ENCODE measurements at places on chromosomes 3 and 15.

GRCh38 chr15:48785195-48785594, 25.7 kb downstream of the CEP152 start:
- no peak for DNase-seq

DNA sequence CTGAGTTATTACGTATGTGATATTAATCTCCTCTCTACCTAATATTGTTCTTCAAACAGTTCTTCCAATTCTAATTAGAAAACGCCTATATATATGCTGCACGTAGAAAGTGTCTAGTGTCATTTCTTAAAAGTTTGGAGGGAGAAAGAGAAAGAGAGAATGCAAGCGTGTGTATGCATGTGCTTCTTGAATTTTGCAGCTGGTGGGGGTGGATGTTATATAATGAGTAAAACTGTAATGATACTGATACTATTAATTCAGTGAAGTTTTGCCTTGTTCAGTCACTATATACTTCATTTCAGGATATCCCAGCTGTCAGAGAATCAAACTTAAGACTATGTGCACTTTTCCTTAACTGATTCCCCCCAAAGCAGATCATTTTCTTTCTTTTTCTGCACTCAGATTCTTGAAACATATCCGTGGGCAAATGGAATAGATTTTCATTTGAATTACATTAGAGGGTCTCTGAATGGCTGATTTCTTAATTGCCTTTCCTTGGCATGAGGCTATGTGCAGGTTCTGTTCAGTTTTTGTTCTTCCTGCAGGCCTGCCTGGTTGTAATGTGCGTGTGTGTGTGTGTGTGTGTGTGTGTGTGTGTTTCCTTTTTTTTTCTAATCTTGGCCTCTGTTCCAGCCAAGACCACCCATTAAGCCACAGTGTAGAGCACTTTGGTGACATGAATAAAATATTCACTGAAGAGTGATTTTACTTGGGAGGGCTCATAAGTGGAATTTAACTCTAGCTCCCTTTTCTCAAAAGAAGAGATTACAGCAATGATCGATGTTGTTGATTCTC, 617.5 kb downstream of the RBMS3 start:
- DNase-seq, result no peak

DNA sequence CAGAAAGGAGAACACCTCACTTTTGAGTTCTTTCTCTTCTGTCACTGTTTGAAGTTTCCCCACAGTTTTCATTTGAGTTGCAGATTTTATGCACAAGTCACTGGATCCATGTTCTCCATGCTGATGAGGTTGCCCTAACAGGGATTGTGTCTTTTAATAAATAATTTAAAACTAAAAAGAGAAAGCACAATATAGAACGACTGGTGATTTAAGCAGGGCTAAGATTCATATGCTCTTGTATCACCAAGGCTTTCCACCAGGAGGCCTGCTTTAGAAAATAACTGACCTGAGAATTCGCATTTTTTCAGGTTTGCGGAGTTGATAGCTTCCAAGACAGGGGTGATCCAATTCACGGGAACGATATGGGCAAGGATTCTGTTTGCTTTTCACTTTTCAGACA, 252.0 kb upstream of the VEPH1 start:
- DNase-seq, result no peak

GRCh38 chr3:160665784-160666526, 11.0 kb upstream of the ARL14 start:
- no peak for DNase-seq

- DNase-seq, result no peak
These were observed 179.4 kb downstream of the GHSR start for GRCh38 chr3:172268868-172269267.

- no peak for DNase-seq
These were observed 14.3 kb upstream of the HPS3 start for GRCh38 chr3:149115114-149115513.

DNA sequence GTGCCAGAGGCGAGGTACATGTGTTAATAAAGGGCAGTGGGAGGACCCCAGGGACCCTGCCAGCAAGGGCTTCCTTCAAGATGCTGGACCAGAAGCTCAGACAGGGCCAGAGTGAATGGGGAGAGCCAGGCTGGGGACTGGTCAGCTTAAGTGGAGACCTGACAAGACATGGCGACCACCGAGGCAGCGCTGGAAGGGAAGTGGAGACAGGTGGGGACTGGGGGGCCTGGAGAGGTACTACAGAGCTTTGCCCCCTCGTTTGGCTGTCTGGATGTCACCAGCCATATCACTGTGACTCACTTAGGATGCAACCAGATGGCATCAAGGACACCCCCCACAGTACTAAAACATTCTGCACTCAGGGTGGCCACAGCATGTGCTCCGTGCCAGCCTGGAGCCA, 97.9 kb downstream of the ADCY5 start:
- no peak for DNase-seq

GRCh38 chr15:49720261-49720660, 99.4 kb downstream of the DTWD1 start:
- no peak for DNase-seq

DNA sequence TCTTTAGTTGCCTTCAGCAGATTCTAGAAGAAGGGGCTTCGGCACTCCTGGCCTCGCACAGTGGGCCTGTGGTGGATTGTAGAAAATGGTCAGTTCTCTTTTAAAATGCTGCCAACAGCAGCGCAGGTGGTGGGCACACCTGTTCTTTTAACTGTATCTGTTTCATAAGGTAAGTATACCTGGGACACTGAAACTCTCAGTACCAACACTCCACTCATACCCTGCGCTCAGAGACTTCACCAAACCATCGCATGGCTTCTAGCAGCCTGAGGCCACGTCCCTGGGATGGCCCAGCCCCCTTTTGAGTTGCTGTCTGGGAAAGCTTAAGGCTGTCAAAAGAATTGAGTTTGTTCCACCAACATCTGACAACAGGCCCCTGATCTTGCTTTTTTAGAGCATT, 56.7 kb upstream of the MCF2L2 start:
- no peak for DNase-seq

- no peak for DNase-seq
These were observed 396.8 kb downstream of the IGSF11 start for GRCh38 chr3:118637846-118638245.

GRCh38 chr3:153090973-153091372, 71.1 kb upstream of the RAP2B start:
- DNase-seq, result no peak

GRCh38 chr3:66572090-66572675, 71.4 kb upstream of the LRIG1 start:
- no peak for DNase-seq

DNA sequence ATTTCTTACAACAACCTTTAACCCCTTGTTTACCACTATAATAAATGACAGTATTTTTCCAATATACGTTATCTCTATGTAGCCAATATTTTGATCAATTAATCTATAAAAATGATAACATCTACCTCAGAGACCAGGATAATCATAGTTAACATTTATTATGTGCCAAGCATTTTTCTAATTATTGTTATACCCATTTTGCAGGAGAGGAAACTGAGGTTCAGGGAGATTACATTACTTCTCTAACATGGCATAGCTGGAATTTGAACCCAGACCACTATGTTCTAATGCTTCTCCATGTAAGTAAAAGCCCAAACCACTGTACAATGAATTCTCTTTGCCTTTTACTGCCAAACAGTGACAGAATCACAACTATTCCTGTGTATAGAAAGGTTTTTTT, 113.4 kb upstream of the PFN2 start:
- DNase-seq, result no peak

DNA sequence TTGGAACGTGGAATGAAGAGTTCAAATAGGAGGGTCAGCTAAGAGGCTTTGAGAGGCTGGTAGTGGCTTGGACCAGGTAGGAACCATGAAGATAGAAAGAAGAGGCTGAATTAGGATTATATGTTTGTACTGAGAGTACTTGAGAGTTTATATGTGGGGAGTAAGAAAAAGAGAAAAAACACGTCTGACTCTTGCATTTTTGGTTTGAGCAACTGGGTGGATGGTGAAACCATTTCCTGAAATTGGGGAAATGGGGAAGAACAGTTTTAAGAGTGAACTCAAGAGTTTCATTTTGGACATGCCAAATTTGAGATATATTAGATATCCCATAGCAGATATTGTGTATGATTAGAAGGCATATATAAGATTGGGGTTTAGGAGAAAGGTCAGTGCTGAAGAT, 92.9 kb upstream of the TNIK start:
- no peak for DNase-seq

DNA sequence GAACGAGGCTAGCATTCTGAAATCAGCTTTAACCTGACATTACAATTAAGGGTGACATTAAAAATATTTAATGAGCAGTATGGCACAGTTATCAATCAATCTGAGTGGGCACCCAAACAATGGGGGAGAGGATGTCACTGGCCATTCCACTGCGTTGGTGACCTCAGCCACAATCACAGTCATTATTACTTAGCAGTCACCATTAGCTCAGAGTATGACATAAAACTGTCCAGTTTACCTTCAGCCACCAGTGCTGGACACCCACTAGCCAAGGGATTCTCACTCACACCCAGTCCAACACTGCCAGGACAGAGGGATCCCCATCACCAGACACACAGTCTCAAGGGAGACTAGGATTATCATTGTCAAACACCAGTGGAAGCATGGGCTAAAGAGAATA, 17.5 kb upstream of the REC114 start:
- DNase-seq, result no peak

DNA sequence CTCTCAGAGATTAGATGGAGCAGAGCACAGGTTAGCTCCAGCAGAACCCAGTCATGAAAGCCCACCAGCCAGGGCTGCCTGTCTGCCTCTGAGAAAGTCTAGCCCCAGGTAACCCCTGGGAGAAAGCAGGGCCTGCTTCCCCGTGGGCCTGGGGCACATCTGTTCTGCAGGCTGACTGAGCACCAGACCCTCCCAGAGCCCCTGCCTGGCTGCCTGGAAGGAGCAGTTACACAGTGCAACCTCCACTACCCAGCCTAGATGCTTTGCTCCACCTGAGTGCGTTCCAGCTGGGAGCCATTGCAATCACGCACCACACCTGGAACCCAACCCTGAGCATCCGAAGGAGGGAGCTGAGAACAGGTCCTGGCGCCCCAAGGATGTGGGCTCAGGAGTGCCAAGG, 24.7 kb upstream of the OR5K4 start:
- DNase-seq, result no peak

DNA sequence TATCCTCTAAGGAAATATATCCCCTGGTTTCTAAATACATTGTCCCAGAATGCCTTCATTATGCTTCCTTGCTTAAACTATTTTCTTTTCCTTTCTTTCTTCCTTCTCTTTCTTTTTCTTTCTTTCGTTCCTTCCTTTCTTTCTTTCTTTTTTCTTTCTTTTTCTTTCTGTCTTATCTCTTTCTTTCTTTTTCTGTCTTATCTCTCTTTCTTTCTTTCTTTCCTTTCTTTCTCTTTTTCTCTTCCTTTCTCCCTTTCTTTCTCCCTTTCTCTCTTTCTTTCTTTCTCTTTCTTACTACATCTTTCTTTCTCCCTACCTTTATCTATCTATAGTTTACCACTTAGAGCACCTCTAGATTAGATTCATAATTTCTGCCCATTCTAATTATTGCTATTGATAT, 552.1 kb downstream of the PYDC2 start:
- no peak for DNase-seq

DNA sequence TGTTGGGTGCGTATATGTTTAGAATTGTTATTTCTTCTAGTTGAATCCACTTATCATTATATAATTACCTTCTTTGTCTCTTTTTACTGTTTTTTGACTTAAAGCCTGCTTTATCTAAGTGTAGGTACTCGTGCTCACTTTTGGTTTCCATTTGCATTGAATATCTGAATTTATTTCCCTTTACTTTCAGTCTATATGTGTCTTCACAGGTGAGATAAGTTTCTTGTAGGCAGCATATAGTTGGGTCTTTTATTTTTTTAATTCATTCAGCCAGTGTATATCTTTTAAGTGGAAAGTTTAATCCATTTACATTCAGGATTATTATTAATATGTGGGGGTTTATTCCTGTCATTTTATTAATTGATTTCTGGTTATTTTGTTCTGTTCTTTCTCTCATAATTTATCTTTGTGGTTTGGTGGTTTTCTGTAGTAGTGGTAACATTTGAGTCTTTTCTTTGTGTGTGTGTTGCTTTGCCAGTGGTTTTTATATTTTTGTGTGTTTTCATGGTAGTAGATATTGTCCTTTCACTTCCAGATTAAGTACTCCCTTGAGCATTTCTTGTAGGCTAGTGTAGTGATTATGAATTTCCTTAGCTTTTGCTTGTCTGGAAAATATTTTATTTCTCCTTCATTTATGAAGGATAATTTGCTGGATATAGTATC, 27.3 kb downstream of the STT3B start:
- no peak for DNase-seq

- no peak for DNase-seq
These were observed 115.7 kb upstream of the P2RY1 start for GRCh38 chr3:152719264-152719663.

GRCh38 chr15:35000511-35000910, 12.4 kb upstream of the ZNF770 start:
- no peak for DNase-seq
